ENCODE measurements at places on chromosomes 1 and 21. TPM values are rescaled to one million over a fixed set of nuclear protein-coding genes. Genes with fewer than 3 reads are reported as not detected.

Gene SPRR2F
- not detected for total RNA-seq

Gene DNM3
- 0.70 TPM for total RNA-seq

Gene ERICH3
- total RNA-seq = not detected

Gene HEYL
- total RNA-seq = 3.5 TPM

Gene C1orf167
- total RNA-seq = not detected

Gene ATP1A1
- 163 TPM for total RNA-seq

Gene ZYG11B
- total RNA-seq = 7.0 TPM

Gene NLRP3
- not detected for total RNA-seq

Gene S100A12
- total RNA-seq = not detected

Gene CCDC30
- total RNA-seq = 0.80 TPM

Gene JAM2
- not detected for total RNA-seq

Gene KCNJ9
- not detected for total RNA-seq

Gene ITLN2
- total RNA-seq = 0.14 TPM

Gene ZBTB37
- total RNA-seq = 1.9 TPM

Gene KCNA3
- not detected for total RNA-seq

Gene FLG2
- total RNA-seq = not detected

Gene OR6N1
- total RNA-seq = not detected

Data from A549 treated with DMSO at 1 μM for 4 hours (cell line).